Activated CD4-positive, alpha-beta T cell treated with anti-CD3 and anti-CD28 coated beads, Interleukin-2, amount 10 ng/mL, durations not matched to agents 24 days and 14 days (primary cell): ENCODE measurements at places on chromosomes 4 and X. TPM values are rescaled to one million over a fixed set of nuclear protein-coding genes. Genes with fewer than 3 reads are reported as not detected.

RHOXF2B gene
- total RNA-seq = not detected in 2 replicates

MAGEC2 gene
- total RNA-seq = not detected in 2 replicates

GYPB gene
- not detected in 2 replicates for total RNA-seq

TCP11X2 gene
- not detected in 2 replicates for total RNA-seq

SPANXN4 gene
- total RNA-seq = not detected in 2 replicates

ARSJ gene
- not detected in 2 replicates for total RNA-seq

HPSE gene
- total RNA-seq = 17.7 and 19.8 TPM in 2 replicates

DNA sequence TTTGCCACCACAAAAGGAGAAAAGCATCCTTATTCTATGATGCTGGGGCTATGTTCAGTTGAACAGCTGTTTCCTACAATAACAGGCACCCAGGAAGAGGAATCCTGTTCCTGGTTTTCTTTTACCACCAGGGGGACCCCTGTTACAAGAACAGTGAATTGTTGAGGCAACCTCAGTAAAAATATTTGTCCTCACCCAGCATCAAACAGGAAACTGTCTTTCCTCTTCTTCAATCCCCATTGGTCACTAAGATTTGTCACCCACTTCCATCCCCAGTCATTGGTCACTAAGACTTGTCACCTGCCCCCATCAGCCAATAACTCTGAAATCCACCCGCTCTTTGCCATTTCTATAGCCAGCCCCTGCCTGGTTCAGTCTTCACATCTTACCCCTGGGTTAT is 143.5 kb upstream of the GALNT7 start:
- DNase-seq = peak; percentile 80

- no peak for DNase-seq
Observed at GRCh38 chr4:85737254-85737653, 262.3 kb downstream of the ARHGAP24 start.

DNA sequence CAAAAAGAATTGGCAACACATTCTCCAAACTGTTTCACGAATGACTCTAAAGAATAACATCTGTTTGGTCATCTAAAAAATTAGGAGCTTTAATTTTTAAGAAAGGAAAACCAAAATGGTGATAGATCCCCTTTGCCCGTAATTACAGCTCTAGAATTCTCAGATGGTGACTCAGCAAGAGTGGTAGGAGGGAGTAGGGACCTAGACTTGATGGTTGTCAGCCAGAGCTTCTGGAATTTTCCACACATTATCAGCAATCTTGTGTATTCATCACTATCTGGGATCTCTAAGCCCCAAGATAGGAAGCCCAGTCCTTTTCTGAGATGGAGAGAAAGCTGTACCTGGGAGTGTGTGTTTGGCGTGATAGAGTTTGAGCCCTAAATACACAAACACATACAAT is 103.9 kb upstream of the RAB40AL start:
- no peak for DNase-seq

DNA sequence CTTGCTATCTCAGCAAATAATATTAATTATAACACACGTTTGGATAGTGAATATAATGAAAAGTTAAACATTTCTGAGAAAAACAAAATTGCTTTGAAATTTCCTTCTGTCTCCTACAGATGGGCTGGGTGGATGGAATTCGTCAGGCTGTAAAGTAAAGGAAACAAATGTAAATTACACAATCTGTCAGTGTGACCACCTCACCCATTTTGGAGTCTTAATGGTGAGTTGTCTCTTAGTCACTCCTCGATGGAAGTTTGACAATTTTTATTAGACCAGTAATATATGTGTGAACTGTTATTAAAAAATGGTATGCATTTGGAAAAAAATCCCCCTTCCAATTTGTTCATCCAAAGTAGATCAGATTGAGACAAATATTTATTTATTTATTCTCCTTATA is 92.5 kb upstream of the BRS3 start:
- no peak for DNase-seq

DNA sequence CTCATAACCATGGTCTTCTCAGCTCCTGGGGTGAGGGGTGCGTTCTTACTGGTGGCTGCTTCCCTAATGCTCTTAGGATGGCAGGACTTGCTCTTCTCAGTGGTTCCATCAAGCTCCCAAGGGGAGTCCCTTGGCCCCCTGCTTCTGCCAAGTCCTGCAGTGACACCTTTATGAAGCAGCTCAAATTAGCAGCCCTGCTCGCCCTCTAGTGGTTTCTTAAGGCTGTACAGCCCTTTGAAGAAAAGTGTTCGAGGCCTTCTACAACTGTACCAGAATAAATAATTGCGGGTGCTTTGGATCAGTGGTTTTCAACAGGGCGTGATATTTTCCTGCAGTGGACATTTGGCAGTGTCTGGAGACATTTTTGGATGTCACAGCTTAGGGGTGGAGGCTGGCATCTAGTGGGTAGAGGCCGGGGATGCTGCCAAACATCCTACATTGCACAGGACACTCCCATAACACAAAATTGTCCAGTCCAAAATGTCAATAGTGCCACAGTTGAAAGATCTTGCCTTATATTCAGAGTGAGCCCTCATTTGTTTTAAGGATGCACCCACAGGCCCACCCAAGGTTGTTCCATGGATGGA is 204.7 kb upstream of the S100G start:
- DNase-seq = peak; percentile 75

DNA sequence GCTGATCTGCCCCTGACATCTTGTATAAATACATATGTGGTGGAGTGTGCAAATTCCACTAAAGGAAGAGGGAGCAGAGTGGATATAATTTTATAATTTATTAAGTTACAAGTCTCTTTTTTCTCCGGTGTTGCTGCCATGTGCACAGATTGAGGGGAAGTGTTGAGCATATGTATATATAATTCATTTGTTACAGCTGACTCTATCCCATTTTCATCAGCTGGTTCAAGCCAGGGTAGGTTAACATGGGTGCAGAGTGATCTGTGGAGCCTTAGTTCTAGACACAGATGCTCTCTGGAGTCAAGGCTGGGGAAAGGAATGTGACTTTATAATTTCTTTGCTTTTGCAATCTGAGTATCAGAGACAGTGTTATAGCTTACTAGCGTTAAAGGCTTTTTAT is 103.5 kb downstream of the WWC2 start:
- DNase-seq = no peak

GRCh38 chr4:65046192-65047133 is 623.8 kb downstream of the EPHA5 start:
- DNase-seq = no peak

DNA sequence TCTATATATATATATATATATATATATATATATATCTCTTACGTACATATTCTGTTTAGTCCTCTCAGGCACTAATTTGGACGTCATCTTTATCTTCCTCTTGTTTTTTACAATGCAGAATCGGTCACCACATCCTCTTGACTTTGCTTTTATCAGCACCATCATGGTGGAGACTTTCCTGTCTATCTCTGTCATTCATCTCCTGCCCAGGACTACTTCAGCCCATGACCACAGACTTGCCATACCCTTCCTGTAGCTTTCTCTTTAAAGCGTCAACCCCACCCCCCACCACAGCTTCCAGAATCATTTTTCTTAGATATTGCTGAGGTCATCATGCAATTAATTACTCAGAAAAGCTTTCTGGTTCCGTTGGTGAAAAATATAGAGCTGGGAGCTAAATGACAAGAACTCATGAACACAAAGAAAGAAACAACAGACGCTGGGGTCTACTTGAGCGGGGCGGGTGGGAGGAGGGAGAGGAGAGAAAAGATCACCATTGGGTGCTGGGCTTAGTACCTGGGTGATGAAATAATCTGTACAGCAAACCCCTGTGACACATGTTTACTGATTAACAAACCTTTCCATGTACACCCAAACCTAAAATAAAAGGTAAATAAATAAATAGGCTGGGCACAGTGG is 30.5 kb upstream of the PRKX start:
- DNase-seq = peak; percentile 82

DNA sequence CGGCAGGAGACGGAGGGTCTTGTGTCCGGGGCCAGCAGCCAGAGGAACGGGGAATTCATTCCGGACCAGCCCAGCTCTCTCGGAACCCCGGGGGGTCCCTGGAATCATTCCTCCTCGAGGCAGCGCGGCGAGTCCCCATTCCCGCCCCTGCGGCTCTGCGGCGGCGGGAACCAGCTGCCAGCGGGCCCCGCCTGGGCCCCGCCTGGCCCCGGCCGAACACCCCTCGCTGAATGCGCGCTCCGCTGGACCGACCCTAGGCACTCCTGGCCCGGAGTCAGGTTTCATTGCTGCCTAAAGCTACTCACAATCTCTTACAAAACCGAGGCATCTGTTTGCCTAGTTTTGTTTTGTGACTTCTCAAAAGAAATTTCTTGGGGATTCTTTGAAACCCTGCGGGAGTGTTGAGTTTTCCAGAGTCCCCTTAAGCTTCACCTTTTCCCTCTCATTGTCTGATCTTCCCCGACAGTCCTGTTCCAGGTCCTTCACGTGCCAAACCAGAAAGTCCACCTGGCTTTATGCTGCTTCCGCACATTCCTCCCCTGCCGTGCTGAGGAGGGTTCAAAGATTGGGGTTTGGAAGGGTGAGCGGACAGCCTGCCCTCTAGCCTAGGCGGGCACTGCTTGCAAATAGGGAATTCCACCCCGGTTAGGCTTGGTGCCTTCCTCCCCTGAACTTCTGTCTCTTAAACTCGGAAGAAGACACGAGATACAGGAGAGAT is 789 bp downstream of the ARHGAP10 start:
- DNase-seq = peak; percentile 73

- DNase-seq = no peak
Observed at GRCh38 chr4:145196747-145197146, 16.4 kb upstream of the OTUD4 start.

DNA sequence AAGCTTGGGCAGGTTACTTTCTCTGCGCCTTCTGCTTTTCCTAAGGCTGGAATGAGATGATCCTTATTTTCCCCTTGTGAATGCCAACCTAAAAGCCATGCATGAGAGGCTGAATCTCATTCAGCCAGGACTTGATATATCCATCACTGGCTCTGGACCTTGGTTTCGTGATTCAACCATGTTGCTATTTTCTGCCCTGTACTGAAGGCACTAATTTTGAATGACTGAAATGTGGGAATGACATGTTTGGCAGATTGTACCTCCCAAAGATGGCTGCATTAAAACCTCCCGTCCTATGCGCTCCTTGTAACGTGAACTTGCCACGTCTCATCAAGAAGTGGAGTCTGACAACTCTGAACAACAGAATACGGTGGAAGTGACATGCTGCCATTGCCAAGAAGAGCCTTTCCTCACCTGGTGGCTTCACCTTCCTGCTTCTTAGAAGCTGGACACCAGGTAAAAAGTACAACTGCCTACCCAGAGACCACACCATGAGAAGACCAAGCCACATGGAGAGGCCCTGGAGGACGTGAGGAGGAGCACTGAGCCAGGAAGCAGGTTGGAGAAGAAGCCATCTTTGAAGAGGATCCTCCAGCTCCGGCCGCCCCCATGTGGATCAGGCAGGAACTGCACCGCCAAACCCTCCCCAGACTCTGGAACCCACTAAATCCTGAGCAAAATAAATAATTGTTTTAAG is 174.5 kb downstream of the NSUN7 start:
- peak; percentile 91 for DNase-seq

DNA sequence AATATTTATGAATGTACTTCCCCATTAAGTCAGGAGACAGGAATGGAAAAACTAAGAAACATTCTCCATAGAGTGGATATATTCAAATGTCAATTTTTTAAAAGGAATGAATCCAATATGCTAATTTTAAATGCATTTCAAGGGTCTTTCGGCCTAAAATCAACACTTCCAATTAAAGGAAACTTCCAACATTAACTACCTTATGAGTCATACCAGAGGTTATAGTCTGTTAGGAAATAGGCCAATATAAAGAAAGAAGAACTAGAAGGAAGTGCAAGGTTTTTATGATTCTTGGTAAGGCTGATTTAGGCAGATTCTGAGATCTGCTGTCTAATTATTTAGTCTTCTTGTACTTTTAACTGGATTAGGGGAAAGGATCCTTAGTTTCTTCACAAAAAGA is 260.1 kb upstream of the EDNRA start:
- no peak for DNase-seq

GRCh38 chr4:130125467-130125866 is 1029.5 kb downstream of the C4orf33 start:
- DNase-seq = no peak

GRCh38 chrX:119549327-119550016 is 15.7 kb downstream of the STEEP1 start:
- no peak for DNase-seq

DNA sequence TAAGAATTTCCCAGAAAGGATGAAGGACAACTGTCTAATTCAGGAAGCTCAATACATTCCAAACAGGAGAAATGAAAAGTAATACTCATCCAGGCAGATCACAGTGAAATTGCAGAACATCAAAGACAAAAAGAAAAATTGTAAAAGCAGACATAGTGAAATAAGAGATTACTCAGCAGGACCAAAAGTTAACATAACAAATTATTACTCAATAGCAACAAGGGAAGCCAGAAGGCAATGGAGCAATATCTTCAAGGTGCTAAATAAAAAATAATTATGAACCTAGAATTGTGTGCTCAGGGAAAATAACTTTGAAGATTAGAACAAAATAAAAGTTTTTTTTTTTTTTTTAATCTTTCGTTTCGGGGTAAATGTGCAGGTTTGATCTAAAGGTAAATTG is 30.5 kb upstream of the ENPP6 start:
- no peak for DNase-seq

GRCh38 chr4:138308356-138308755 is 66.2 kb upstream of the SLC7A11 start:
- DNase-seq = no peak
